ENCODE measurements at places on chromosomes 5 and 9. TPM values are rescaled to one million over a fixed set of nuclear protein-coding genes. Genes with fewer than 3 reads are reported as not detected.

Gene FOXI1
- not detected for total RNA-seq

Gene ACTL7B
- not detected for total RNA-seq

Gene WDR31
- total RNA-seq, result 1.7 TPM

Gene FBLL1
- total RNA-seq, result not detected

Gene CCDC152
- total RNA-seq, result 12.2 TPM

- H3K27me3 ChIP-seq, result peaks cover 41% of the 10 kb centered on the region
- H3K4me3 ChIP-seq, result no peak within 1 kb of the TSS
- no peak within 1 kb of the TSS for H3K27ac ChIP-seq
- peaks cover 5% of the 10 kb centered on the region for H3K4me1 ChIP-seq
Measured at GRCh38 chr9:22446589-22446949, at the start of gene DMRTA1. TSS of gene DMRTA1 (plus strand) at chr9:22446824. CDS start at chr9:22447066, 242 bp downstream.

- H3K4me3 ChIP-seq, result no peak overlapping the region
- DNase-seq, result no peak
- no peaks in the 10 kb centered on the region for H3K27me3 ChIP-seq
- H3K36me3 ChIP-seq, result no peaks in the 10 kb centered on the region
Measured at GRCh38 chr5:28046596-28046995, 1008.2 kb upstream of the CDH9 start.

GRCh38 chr5:153699035-153699434 is 208.6 kb downstream of the GRIA1 start:
- DNase-seq, result no peak
- no peak overlapping the region for H3K4me3 ChIP-seq
- H3K27me3 ChIP-seq, result no peaks in the 10 kb centered on the region
- H3K27ac ChIP-seq, result no peak overlapping the region
- H3K4me1 ChIP-seq, result no peaks in the 10 kb centered on the region

DNA sequence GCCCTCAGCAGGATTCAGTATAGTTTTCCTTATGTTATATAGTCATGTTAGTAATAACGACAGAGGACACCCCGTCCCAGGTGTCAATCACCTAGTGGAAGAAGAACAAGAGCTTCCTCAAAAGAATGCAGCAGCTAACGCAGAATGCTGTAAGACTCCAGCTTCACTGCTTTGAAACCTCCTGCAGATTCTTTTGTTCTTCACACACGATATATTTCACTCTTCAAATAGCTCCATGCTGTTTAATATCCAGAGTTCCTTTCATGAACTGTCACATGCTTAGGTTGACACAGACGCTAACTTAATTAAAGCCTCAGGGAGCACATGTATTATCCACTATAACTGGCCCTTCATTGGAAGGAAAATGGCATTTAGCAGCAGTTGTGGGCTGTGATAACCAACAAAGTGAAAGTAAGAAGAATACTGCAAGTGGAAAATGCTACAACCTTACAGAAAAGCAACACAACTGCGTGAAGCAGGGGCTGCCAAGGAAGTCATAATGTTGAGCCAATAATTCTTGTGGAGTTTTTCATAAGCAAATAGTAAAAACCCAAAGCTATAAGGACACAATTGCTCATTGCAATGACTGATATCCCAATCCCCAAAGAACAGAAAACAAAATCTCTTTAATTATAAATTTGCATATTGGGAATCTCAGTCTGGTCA is 387.5 kb downstream of the PLK2 start:
- H3K27ac ChIP-seq, result no peak overlapping the region
- H3K4me1 ChIP-seq, result no peaks in the 10 kb centered on the region
- no peak for DNase-seq
- no peak overlapping the region for H3K4me3 ChIP-seq

DNA sequence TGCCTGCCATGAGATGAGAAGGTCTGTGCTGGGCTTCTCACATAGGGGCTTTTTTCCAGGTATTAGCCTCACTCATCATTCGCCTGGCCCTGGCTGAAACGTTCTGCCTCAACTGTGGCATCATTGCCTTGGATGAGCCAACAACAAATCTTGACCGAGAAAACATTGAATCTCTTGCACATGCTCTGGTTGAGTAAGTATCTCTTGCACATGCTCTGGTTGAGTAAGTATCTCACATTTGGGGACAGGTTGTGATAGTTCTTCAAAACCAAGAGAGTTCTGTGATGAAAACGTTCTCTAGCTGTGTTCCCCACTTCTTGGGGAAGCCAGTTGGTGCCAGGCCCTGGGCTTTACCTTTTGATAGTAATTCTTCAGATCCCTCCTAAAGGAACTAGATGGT is 17.4 kb upstream of the IL13 start:
- peaks cover 62% of the 10 kb centered on the region for H3K4me1 ChIP-seq
- H3K36me3 ChIP-seq, result peaks cover 70% of the 10 kb centered on the region
- no peak for DNase-seq
- no peak overlapping the region for H3K4me3 ChIP-seq

DNA sequence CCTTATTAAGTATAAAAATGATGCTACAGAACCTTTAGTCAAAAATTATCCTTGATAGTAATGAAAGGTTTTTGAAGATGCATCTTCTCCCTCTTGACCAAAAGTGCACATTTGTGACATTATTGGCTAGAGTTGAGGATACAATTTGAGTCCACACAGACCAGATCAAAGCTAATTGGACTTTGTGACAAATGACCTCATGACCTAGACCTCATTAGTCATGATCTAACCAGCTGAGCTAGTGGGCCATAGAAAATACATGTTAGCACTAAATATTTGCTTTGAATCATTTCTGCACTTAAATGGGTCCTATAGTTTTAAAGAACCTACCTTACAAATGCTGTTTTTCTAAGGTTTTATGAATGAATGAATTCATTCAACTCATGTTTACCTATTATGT is 182.1 kb downstream of the RFX3 start:
- peaks cover 29% of the 10 kb centered on the region for H3K4me1 ChIP-seq
- no peak for DNase-seq
- H3K4me3 ChIP-seq, result no peak overlapping the region

DNA sequence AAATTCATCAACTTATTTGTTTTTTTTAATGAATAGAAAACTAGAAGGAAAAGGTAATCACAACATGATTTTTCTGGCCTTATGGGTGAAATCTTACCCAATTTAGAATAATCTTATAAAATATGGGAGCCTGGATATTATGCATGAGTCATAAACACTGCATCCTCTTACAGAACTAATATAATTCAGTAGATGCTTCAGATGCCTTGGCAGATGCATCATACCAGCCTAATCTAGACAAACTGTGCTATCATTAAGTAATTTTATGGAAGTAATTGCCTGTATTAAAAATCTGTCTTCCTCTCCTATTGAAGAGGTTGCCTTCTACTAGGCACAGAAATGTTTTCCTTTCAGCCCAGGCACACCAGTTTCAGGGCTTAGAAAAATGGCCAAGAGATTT is 2384.6 kb upstream of the WWC1 start:
- no peak overlapping the region for H3K27ac ChIP-seq
- no peak overlapping the region for H3K4me3 ChIP-seq
- no peak for DNase-seq
- no peaks in the 10 kb centered on the region for H3K36me3 ChIP-seq
- no peaks in the 10 kb centered on the region for H3K27me3 ChIP-seq

GRCh38 chr5:122751293-122751782 is 23.5 kb upstream of the SNX2 start:
- H3K4me1 ChIP-seq, result peaks cover 8% of the 10 kb centered on the region
- H3K27me3 ChIP-seq, result peaks cover 14% of the 10 kb centered on the region
- H3K36me3 ChIP-seq, result no peaks in the 10 kb centered on the region
- H3K27ac ChIP-seq, result no peak overlapping the region

- no peaks in the 10 kb centered on the region for H3K4me1 ChIP-seq
- no peaks in the 10 kb centered on the region for H3K27me3 ChIP-seq
- no peak for DNase-seq
- H3K36me3 ChIP-seq, result no peaks in the 10 kb centered on the region
- H3K27ac ChIP-seq, result no peak overlapping the region
Measured at GRCh38 chr5:23316060-23316591, 191.3 kb upstream of the PRDM9 start.

DNA sequence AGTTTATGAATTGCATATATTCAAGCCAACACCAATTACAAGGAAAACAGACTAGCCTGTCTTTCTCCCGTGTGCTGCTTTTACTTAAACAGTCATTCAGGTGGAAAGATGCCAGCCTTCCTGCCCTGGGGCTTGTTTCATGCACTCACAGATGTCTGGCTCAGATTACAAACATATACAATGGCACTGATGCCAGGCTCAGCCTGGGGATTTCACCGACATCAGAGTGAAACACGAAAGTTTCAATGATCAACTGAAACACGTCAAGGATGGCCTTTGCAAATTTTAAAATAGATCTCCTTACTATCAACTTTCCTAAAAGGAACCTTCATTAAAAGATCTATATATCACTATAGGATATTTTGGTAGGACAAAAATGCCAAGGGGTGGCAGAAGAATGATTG is 1576.5 kb downstream of the EFNA5 start:
- no peaks in the 10 kb centered on the region for H3K27me3 ChIP-seq
- no peak overlapping the region for H3K27ac ChIP-seq
- no peak for DNase-seq
- H3K36me3 ChIP-seq, result no peaks in the 10 kb centered on the region

DNA sequence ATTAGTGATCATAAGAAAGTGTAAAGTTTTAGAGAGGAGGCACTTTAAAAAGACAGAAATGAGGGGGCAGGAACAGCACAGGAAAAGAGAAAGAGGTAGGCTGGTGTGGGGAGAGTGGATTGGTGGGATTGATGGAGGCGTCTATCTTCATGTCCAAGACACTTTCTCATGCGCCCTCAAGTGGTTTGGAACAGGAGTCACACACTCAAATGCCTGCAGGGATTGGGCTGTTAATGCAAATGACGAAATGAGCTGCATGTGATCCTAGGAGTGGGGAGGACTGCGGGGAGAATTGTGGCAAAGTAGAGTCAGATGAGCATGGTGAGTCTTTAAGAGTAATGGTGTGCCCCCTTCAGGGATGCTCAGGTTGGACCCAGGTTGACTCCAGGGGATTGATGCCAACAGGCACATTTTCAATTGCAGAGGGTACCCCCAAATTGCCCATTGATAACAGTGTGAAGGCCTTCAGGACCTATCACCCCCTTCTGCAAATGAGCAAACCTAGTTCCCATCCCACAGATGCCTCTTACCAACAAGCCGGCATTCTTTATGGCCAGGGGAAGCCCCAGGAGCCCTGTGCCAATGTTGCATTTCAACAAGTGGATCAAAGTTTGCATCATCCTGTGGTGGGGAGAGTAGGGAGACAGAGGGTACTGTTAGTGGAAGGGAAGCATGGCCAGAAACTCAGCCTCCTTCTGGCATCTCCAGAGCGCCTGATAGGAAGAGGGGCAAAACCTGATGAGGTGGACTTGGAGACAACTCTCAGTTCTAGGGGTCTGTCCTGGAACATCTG is 5.3 kb downstream of the SLC36A3 start:
- H3K36me3 ChIP-seq, result no peaks in the 10 kb centered on the region
- peaks cover 12% of the 10 kb centered on the region for H3K27me3 ChIP-seq
- H3K4me1 ChIP-seq, result no peaks in the 10 kb centered on the region
- no peak overlapping the region for H3K4me3 ChIP-seq
- DNase-seq, result no peak
- no peak overlapping the region for H3K27ac ChIP-seq

DNA sequence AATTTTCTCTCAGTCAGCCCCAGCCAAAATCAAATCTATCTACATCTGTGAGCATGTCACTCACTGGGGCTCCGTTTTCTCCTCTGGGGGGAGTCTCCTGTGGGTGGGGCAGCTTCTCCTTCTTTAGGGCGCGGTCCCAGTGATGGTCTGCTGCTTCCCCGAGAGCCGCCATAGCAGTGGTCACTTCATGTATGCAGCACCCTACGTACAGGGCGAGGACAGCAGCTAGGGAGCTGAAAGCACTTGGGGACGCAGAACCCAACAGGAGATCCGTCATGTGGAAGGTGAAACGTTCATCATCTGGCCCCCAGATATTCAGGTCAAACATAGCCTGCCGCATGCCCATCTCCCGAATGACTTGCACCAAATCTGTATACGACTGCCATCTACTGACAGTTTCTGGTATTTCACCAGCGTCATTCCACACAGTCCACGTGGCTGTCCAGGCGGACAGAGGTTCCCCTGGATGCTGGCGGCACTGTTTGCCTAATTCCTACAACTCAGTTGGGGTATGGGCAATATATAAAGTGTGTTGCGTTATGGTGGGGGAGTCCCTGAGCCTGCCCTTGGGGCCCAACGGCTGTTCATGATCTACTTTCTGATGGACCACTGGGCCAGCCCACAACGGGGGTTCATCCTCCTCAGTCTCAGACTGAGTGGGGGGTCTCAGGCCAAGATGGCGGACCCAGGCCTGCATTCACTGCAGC is 795.0 kb downstream of the EFNA5 start:
- no peak overlapping the region for H3K27ac ChIP-seq
- H3K36me3 ChIP-seq, result no peaks in the 10 kb centered on the region
- DNase-seq, result peak; percentile 24
- no peaks in the 10 kb centered on the region for H3K4me1 ChIP-seq
- no peak overlapping the region for H3K4me3 ChIP-seq
- no peaks in the 10 kb centered on the region for H3K27me3 ChIP-seq

DNA sequence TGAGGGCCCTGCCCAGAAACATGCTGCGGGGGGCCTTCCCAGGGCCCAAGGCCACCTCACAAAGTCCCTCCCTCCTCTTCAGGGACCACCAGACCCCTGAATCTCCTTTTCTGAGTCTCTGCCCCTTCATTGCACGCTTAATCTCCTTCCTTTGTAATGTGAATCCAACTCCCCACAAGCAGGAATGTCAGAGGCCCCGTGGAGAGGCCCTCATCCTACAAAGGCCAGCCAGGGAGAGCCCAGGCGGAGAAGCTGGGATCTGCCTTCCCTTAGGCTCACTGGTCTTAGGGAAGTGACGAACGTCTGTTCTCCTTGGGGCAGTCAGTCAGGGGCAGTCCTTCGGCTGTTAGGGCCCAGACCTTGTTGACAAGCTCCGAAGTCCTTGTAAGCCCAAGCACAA is 2.3 kb downstream of the SMIM33 start:
- H3K27me3 ChIP-seq, result no peaks in the 10 kb centered on the region
- no peak overlapping the region for H3K4me3 ChIP-seq
- H3K36me3 ChIP-seq, result peaks cover 28% of the 10 kb centered on the region
- peaks cover 87% of the 10 kb centered on the region for H3K4me1 ChIP-seq
- DNase-seq, result no peak

GRCh38 chr5:172365948-172366608 is 82.5 kb upstream of the UBTD2 start:
- no peak overlapping the region for H3K4me3 ChIP-seq
- H3K27me3 ChIP-seq, result peaks cover 2% of the 10 kb centered on the region
- H3K27ac ChIP-seq, result no peak overlapping the region
- no peak for DNase-seq
- H3K4me1 ChIP-seq, result peaks cover 11% of the 10 kb centered on the region

GRCh38 chr5:178327931-178328711 is 95.5 kb upstream of the PHYKPL start:
- no peak overlapping the region for H3K4me3 ChIP-seq
- H3K36me3 ChIP-seq, result no peaks in the 10 kb centered on the region
- H3K27me3 ChIP-seq, result no peaks in the 10 kb centered on the region
- no peak for DNase-seq
- H3K27ac ChIP-seq, result no peak overlapping the region
- H3K4me1 ChIP-seq, result peaks cover 5% of the 10 kb centered on the region
